Stimulated activated CD4-positive, alpha-beta T cell treated with anti-CD3 and anti-CD28 coated beads, Interleukin-15, amount 100 ng/mL, for 48 hours (primary cell): ENCODE measurements at places on chromosomes 5 and 9.

DNA sequence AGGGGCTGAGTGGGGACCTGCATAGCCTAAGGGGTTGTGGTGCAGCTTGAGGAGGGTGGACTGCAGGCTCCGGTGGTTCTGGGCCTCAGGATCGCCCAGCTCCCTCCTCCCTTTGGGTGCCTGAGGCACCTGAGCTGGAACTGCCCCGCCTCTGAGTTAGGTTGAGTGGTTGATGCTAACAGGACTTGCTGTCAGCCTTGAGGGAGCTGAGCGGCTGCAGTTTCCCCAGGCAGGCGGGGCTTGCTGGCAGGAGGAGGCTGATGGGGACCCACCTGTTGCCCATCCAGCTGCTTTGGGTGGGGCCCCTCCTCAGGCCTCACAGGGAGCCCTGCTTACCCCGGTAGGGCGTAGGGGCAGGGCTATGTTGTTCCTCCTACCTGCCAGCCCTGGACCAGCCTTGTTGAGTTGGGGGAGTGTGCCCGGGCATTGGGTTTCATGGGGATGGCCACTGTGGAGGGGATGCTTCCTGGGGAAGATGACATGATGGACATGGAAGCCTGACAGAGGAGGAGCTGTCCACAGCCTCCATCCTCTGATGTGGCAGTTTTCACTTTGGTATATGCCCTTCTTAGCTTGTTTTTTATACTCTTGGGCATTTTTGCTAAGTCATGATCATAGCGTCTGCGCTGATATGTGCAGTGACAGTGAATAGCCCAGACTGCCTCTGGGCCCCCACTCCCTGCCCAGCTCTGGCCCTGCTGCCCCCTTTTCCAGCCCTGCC lies 14.3 kb downstream of the WNK2 start:
- DNase-seq, result no peak

DNA sequence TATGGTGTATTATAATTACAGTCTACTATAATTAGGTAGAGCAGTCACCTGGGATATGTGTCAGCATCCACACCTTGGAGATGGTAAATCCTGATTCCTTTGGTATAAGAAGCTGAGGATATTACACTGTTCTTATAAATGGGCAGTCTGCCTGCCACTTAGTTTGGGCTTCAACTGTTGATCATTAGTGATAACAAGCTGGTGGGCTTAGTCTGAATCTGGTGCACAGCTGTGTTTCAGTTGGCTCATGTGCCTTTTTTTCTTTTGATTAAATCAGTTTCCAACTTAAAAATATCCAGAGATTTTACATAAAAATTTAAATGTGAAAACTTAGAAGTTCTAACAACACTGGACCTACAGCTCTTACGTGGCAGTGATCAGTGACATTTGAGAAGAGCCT lies 21.2 kb downstream of the LVRN start:
- DNase-seq, result no peak

GRCh38 chr9:109150925-109151545 lies 16.0 kb downstream of the FRRS1L start:
- no peak for DNase-seq

DNA sequence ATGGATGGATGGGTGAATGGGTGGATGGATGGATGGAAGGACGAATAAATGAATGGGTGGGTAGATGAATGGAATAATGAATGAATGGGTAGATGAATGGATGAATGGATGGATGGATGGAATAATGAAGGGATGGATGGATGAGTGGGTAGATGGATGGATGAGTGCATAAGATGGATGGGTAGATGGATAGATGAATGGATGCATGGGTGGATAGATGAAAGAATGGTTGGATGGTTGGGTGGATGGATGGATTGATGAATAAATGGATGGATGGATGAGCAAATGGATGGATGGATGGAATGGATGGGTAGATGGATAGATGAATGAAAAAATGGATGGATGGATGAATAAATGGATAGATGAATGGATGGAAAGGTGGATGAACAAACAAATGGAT lies 85.2 kb downstream of the PHF2 start:
- DNase-seq, result no peak

GRCh38 chr9:135183528-135184180 lies 96.2 kb downstream of the OLFM1 start:
- no peak for DNase-seq

GRCh38 chr9:137604345-137605086 lies 970 bp upstream of the ARRDC1 start:
- DNase-seq, result no peak

DNA sequence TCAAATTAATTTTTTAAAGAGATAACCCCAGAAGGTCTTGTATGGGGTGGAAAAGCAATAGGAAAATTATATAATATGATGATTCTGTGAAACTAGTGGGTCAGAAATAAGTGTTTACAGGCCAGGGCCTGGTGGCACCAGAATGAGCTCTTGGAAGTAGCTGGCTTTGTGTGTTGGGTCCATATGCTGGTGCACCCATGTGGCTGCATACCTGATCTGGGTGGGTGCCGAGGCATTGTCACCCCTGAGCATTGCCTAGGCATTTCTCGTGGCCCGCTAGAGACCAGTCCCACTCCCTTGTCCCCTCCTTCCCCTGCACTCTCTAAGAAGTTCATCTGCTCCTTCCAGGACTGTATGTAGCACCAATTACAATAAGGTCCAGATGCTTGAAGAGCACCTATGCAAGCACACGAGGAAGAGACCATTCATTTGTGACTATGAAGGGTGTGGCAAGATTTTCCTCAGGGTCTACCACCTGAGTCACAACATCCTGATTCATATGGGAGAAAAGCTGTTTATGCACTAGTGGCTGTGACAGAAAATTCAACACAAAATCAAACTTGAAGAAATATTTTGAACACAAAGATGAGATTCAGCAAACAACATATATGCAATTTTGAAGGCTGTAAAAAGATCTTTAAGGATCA lies 19.8 kb upstream of the IL33 start:
- DNase-seq, result no peak

DNA sequence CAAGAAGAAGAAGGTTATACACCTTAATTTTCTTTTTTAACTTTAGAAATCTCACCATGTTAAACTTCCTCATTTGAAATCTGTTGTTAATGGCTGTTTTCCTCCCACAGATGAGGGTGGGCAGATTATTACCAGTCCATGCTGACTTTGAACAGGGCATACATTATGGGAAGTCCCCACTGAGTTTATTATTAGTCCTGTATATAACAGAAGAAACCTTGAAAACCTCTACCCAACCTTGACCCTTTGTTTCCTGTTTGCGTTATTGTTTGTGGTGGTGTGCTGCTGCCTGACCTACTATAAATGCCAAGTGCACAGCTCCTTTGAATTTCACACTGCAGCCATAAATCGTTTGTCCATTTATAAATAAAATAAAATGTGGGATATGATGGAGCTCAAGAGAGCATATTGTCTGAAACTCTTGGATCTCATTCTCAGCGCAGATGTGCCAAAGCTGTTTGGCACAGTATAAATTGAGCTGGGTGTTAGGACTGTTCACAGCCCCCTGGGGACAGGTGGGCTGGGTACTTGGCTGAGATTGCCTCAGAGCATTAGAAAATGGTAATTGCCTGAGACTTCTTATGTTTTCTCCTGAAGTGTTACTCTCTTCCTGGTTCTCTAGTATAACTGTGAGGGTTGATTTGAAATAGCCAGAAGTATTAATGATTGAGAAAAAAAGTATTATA lies 139.6 kb downstream of the SPATA31D1 start:
- DNase-seq, result no peak

GRCh38 chr9:36341936-36342577 lies 58.0 kb downstream of the RNF38 start:
- no peak for DNase-seq

DNA sequence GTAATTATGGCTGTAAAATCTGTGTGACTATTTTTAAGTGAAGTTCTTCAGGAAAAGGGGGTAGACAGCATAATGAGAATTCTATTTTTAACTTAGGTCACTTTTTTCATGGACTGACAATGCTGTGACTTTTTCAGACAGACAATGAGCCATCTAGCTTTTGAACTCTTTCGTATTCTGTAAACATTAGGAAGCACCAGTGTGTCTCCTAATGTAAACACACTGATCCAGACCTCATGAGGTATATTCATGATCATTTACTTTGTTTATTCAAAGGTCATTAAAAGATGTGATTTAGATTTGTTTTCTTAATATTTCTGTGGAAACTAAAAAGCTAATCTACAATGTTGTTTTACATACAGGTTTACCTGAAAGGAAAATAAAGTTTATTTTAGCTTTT lies 352.6 kb downstream of the ADGRV1 start:
- no peak for DNase-seq

- DNase-seq, result no peak
Measured at GRCh38 chr9:133139246-133140173, 18.5 kb upstream of the RALGDS start.

DNA sequence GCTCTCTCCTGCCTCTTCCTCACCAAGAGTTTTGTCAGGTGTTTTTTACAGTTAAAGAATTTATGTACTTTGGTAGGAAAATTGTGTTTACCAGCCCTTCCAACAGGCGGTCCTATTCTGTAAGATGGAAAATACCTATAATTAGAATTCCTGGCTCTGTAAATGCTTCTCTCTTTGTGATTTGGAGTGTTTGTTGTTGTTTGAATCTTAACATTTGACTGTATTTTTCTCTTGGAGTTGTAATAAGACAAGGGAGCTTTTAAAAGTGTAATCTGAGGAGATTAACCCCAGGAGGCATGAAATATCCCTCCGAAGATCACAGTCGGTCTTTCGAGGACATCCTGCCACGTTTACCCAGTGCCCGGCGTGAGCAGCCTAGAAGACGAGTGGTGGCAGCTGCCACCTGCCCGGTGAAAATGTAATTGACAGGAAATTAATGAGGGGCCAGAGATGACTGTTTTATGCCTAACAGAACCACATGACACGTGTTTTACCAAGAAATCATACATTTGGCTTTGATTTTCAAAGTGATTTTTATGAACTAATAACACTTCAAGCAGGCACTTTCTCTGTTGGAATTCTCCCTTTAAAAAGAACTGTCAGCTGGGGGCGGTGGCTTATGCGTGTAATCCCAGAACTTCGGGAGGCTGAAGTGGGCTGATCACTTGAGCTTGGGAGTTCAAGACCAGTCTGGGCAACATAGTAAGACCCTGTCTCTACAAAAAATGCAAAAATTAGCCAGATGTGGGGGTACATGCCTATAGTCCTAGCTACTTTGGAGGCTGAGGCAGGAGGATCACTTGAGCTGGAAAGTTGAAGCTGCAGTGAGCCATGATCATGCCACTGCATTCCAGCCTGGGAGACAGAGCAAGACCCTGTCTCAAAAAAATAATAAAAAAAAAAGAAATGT lies 20.0 kb downstream of the ANKRD33B start:
- no peak for DNase-seq

- no peak for DNase-seq
Measured at GRCh38 chr5:15993919-15994318, 185.7 kb downstream of the MARCHF11 start.

GRCh38 chr9:106859957-106860720 lies 2.8 kb upstream of the ZNF462 start:
- DNase-seq, result no peak

- no peak for DNase-seq
Measured at GRCh38 chr5:122120957-122121356, 8.4 kb upstream of the ZNF474 start.

GRCh38 chr5:62132276-62132675 lies 173.7 kb upstream of the KIF2A start:
- DNase-seq, result no peak

- no peak for DNase-seq
Measured at GRCh38 chr5:37308793-37309192, 59.6 kb upstream of the CPLANE1 start.

- DNase-seq, result peak; percentile 21
Measured at GRCh38 chr5:151523335-151523734, 67.8 kb downstream of the FAT2 start.

DNA sequence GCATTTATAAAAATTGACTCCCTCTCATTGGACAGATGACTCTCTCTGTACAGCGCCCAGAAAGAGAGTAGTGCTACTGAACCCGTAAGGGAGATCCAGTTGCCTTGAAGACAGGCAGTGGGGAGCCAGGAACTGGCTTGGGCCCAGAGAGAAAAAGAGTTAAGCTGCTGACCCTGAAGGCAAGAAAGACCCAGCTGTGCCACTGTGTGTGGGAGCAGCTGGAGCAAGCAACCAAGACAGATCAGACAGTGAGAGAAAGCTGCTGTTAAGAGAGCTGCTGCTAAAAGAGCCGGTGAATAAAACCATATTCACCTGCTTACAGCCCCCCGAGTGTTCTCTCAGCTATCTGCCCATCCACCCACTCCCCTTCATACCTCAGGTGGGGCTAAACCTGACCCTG lies 149.7 kb upstream of the ADAMTS16 start:
- no peak for DNase-seq

DNA sequence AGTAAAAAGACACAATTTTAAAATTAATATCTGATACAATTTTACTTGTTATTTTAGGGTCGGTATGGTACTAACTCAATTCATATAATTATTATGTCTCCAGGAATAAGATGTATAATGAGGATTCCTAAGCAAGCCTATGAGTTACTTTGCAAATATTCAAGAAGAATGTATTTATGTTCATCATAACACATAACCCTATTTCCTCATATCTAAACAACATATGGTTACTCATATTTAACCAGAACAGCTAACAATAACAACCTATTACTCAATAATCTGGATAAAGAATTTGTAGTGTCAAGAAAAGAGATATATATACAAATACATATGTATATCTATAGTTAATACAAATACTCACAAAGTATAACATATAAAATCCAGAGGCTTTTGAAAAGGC lies 285.9 kb downstream of the ARL15 start:
- DNase-seq, result no peak

- no peak for DNase-seq
Measured at GRCh38 chr5:144864118-144864517, 693.4 kb downstream of the KCTD16 start.

DNA sequence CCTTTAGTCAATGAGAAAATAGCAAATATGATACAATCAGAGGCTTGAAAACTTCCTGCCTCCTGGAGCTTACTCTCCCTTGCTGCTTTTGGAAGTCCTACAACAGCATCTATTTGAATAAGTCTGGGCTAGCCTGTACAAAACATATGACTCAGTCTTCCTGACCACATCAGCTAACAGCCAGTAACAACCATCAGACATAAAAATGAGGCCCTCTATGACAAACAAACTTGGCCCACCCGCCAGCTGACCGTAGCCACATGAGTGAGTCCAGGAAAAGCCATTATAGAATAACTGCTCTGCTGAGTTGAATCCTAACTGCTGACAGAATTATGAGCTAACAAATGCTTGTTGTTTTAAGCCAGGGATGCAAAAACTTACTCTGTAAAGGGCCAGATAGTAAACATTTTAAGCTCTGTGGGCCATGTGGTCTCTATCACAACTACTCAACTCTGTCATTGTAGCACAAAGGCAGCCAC lies 347.6 kb downstream of the PTPRD start:
- no peak for DNase-seq

- no peak for DNase-seq
Measured at GRCh38 chr9:80028501-80028900, 456.7 kb downstream of the TLE4 start.

GRCh38 chr9:13810510-13810909 lies 503.4 kb downstream of the NFIB start:
- no peak for DNase-seq

DNA sequence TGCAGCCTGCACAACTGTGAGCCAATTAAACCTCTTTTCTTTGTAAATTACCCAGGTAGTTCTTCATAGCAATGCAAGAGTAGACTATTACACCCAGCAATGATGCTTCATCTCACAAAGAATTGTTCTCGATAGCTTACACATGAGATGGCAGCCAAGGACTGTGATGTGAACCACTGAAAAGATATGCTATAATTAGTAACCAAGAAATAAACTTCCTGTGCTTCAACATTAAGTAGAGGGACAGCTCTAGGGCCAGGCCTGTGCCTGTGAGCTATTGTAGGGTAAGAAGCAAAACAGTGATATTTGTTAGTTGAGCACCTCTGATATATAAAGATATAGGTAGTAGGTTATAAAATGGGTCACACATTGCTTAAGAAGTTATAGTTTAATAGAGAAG lies 41.8 kb upstream of the DPYSL3 start:
- no peak for DNase-seq
